ENCODE measurements at places on chromosomes 2 and 18.

- DNase-seq: no peak
These were observed 518 bp upstream of the NFU1 start for GRCh38 chr2:69437751-69438154.

DNA sequence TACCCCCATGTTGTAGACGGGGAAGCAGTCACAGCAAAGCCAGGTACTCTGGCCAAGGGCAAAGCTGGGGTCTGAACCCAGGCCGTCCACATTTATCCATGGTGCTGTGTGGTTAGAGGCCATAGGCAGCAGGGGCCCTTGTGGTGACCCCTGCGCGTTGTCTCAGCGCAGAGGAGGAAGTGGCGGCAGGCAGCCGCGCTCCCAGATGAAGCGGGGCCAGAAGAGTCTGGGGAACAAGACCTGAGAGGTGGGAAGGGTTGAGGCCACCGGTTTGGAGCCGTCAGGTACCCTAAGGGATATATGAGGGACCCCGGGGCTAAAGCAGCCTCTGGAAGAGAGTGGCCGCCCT, 770 bp downstream of the ZNF396 start:
- no peak for DNase-seq

GRCh38 chr2:120602251-120602650, 133.4 kb upstream of the GLI2 start:
- no peak for DNase-seq

GRCh38 chr2:238256594-238257104, 16.8 kb upstream of the HES6 start:
- peak; percentile 52 for DNase-seq

DNA sequence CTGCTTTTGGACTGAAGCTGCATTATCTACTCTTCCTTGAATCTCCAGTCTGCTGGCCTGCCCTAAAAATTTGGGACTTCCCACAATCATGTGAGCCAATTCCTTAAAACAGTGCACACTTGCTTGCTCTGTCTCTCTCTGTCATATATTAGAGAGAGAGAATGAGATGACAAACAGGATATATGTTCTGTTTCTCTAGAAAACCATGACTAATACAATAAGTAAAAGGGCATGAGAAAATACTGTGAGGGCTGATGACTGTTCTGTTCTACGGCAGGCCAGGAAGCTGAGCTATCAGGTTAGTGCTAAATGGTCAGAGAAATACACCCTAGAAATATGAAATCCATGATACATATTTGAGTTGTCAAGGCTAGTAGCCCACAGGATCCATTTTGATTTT, 1896.8 kb upstream of the CELF4 start:
- no peak for DNase-seq

DNA sequence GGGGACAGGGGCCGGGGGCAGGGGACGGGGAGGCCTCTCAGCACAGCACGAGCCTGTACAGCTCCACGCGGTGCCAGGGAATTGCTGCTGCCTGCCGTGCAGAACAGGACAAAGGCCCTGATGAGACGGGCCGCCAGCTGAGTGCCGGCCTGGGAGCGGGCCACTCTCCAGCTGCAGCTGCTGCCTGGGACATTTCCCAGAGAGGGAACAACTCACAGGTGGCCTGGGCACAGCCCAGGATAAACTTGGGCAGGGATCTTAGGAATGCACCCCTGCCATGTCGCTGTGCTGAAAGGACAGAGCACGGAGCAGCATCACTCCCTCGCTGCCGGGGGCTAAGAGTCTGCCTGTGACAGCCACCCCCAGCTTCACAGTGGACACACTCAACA, 38.8 kb downstream of the CENPO start:
- no peak for DNase-seq

- DNase-seq: no peak
These were observed 73.3 kb downstream of the PIK3C3 start for GRCh38 chr18:42028247-42028832.
